Calu3 (cell line): ENCODE measurements at places on chromosomes 4 and X.
A peak's percentile ranks its signal among the peaks of the same experiment; 100 is the strongest.

DNA sequence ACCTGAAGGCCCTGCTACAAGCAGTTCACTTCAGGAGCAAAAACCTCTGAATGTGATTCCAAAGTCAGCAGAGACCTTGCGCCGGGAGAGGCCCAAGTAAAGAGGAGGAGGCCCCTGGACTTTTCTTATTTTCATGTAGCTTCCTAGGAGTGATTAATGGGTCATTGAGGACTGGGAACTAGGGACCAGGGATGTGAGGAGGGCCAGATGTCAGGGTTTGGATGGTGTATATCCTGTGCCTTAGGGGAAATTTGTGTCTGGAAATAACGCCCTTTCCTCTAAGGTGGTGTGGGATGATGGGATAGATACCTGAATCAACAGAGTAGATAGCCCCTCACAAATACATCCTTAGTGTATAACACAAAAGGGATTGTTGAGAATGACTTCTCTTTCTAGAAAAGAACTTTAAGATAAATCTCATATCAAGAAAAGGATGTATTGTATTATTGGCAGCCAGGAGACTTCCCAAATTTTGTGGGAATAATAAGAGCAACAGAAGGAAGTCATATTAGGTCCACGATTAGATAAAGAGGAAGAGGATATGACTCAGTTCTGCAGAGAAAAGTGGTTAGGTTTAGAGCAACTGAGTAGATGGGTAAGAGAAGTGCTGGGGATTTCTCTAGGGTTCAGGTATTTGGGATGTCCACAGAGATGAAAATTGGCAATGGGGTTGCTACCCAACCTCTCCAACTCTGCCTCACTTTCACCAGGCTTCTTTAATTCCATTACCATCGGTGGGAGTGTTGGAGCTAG, 1.1 kb downstream of the ITGB1BP2 start:
- DNase-seq = no peak

DNA sequence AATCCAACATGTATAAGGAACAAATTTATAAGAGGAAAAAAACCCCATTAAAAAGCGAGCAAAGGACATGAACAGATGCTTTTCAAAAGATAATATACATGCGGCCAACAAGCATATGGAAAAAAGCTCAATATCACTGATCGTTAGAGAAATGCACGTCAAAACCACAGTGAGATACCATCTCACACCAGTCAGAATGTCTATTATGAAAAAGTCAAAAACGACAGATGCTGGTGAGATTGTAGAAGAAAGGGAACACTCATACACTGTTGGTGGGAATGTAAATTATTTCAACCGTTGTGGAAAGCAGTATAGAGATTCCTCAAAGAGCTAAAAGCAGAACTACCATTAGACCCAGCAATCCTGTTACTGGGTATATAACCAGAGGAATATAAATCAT, 465.4 kb downstream of the TMA16 start:
- no peak for DNase-seq

DNA sequence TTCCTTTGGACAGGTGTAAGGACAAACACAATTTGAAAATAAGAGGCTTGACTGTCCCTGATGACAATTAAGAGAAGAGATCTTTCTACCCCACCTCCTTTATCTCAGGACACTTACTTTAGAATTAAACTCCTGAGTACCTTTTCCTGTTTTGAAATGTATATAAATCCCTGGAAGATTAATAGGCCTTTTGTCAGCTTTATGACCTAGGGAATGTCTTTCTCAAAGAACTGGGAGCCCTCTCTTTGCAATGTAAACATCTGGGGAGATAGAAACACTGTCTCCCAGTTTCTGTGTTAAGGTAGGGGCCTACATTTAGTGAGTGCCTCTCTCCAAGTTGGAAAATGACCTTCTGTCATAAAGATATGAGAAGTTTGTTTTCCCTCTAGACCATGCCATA, 31.7 kb downstream of the AGA start:
- DNase-seq = no peak

GRCh38 chrX:56766554-56767347, 37.7 kb downstream of the NBDY start:
- DNase-seq = no peak

GRCh38 chrX:118459494-118459893, 36.1 kb upstream of the DOCK11 start:
- DNase-seq = peak; percentile 32

- no peak for DNase-seq
Measured at GRCh38 chr4:4930677-4931076, 71.2 kb downstream of the MSX1 start.

- no peak for DNase-seq
Measured at GRCh38 chr4:25903900-25904747, 9.9 kb upstream of the SMIM20 start.

- no peak for DNase-seq
Measured at GRCh38 chr4:1133033-1133432, 19.7 kb upstream of the RNF212 start.

GRCh38 chr4:73527196-73527595, 45.7 kb downstream of the AFM start:
- no peak for DNase-seq
